ENCODE measurements at places on chromosomes 3 and 15.
A peak's percentile ranks its signal among the peaks of the same experiment; 100 is the strongest.

DNA sequence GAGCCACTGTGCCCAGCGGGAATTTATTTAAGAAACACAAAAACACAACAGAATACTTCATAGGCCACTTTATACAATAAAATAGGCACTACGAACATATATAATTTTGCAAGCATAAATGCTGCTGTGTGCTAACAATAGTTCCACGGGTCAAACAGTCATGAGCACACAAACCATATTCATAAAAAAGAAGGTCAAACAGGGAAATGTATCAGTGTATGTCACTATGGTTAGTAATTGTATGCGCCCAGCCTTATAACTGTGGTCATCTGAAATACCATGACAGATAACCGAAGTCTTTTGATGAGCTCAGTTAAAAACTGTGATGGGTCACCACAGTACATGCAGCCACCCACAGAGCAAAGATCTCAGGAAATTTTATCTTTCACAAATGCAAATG is 38.1 kb upstream of the NR2C2 start:
- DNase-seq, result no peak

GRCh38 chr3:112354642-112355306 is 21.8 kb downstream of the CD200 start:
- no peak for DNase-seq

DNA sequence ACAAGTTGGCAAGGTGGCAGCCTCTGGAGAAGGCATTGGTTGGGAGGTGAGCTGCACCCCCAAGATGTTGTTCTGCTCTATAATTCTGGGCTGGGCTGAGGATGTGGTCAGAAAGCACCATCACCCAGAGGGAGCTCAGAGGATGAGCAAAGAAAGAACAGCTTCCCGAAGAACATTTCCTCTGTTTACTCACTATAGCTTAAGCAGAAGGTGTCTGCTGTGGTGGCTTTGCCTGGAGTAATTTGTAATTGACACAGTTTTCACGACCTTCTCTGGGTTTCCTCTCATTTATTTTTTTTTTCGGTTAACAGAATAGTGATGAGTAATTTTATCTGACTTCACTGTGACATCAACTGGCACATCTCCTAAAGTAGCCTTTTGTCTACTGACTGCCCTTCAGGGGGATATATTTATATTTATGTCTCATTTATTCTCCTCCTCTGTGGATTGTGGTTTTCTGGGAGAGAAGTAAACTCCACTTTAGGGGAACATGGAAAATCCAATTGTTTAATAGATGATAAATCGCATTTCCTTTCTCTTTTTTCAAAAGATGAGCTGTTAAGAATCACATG is 49.5 kb upstream of the ABHD17C start:
- DNase-seq, result no peak

DNA sequence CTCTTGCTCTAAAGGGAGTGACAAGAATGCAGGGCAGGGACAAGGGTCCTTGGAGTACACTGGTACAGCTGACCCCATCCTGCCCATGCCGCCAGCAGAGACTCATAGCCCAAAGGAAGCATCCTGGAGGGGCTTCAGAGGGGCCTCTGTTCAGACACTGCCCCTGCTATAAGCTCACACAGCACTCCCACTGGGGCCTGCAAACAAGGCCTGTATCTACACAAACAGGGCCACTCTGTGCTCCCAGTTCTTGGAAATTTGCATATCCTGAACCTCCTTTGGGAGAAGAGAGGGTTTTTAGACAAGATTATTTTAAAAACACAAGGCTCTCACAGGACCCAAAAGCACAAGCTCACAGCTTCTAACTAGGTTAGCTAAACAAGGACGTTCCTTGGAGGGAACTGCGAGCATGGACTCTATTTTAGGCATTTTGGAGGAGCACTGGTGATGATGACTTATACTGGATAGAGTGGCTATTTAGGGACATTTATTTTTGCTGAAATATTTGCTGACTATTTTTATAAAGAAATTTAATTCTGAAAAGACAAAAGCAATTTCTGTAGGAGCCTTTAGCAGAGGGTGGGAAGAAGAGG is 16.4 kb upstream of the ANKRD34C start:
- no peak for DNase-seq

- no peak for DNase-seq
Measured at GRCh38 chr15:71701808-71702207, 108.5 kb upstream of the NR2E3 start.

DNA sequence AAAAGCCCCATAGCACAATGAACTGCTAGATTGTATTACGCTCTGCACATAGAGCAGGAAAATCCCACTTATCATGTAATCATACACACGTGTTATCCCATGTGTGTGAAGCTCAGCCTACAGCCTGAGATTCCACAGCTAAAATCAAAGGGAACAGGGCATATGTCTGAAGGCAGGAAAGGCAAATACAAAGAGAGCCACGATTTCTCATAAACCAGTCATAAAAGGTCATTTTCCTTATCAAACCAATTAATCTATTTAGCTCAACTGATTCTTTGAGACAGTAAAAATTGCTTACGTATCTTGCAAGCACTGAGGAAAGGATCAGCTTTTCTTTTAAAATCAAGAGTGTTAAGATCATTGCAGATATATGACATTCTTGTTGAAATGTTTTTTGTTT is 199.5 kb upstream of the TBL1XR1 start:
- DNase-seq, result no peak

- DNase-seq, result peak; percentile 46
Measured at GRCh38 chr15:28273468-28273867, 48.5 kb downstream of the HERC2 start.

GRCh38 chr15:28208583-28208982 is 109.5 kb upstream of the OCA2 start:
- DNase-seq, result no peak

GRCh38 chr3:129313415-129313664 is 34.7 kb downstream of the HMCES start:
- no peak for DNase-seq

- DNase-seq, result no peak
Measured at GRCh38 chr3:73207946-73208440, 146.5 kb downstream of the EBLN2 start.

DNA sequence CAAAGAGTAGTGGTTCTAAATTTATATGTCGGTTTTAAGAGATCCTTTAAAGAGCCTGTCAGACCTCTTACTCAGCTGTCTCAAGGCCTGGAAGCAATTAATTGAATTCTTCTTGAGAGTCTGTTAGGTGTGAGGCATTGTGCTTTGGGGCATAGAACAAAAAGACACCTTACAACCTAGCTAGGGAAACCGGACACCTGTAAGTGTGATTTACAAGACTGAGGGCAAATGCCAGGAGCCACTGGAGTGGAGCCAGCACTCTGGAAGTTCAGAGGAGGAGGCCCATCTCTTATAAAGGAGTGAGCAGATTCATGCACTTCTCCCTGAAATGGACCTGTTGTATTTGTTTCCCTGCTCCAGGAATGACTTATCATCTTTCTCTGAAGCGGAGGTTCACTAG is 97.7 kb upstream of the NUDT16 start:
- no peak for DNase-seq

DNA sequence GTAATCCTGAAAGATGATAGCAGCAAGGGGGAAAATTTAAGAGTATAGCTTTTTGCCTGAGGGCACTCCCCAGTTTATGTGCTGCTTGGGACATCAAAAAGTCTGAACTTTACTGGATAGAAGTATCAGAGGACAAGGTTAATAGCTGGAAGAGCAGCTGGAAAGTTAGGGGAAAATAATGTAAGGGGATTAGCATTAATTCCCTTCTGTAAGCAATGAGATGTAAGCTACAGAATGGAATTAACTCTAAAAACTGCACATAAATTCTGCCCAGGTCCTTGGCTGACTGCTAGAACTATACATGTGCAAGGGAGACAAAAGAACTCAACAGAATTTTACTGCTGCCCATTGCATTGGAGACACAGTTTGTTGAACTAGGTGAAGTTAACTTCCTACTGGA is 55.6 kb downstream of the ATP11B start:
- DNase-seq, result no peak

GRCh38 chr3:182116386-182116785 is 404.7 kb downstream of the SOX2 start:
- peak; percentile 60 for DNase-seq

DNA sequence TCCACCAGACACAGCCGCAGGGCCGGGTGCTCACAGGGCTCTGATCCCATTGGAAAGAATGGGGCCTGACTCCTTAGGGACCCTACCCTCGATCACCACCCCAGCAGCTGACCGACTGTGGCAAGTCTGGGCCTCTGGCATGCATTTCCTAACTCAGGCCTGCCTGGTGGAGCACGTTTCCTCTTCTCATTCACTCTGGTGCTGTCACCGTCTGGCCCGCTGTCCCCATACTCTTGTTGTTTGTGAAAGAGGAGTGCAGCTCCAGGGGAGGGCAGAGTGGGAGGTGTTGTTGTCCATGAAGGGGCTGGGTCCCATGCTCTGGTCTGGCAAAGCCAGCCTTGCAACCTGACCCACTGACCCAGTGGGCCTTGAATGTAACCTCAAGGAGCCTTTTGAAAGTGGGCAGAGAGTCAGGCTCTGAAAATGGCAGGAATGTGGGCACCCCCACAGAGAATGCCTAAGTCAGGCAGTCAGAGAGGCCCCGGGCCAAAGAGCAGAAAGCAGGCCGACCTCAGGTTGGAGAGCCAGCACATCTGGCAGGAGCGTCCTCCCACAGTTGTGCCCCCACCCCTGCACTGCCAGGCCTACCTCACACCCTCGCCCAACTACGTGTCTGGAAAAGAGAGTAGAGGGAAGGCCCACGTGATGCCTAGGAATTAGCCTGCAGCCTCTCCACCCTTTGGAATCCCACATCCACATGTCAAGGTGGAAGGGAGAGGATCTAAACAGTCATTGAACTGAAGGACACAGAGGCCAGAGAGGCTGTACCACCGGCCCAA is 10.9 kb downstream of the SEMA7A start:
- peak; percentile 58 for DNase-seq

DNA sequence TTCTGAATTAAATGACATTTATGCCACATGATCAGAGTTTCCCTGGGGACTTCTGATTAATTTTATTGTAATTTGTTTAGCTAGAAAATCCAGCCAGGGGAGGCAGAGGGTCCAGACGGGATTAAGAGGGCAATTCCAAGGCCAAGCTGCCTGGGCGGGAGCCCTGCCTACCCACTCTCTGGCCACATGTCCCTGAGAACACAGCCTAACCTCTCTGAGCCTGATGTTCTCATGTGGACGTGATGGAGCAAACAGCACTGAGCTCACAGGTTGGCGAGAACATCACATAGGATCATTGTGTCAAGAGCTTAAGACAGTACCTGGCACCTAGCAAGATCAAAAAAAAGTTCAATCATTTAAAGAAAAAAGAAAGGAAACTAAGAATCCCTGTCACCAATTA is 1.0 kb downstream of the LRRC2 start:
- no peak for DNase-seq

GRCh38 chr3:963755-964154 is 129.1 kb upstream of the CNTN6 start:
- no peak for DNase-seq

DNA sequence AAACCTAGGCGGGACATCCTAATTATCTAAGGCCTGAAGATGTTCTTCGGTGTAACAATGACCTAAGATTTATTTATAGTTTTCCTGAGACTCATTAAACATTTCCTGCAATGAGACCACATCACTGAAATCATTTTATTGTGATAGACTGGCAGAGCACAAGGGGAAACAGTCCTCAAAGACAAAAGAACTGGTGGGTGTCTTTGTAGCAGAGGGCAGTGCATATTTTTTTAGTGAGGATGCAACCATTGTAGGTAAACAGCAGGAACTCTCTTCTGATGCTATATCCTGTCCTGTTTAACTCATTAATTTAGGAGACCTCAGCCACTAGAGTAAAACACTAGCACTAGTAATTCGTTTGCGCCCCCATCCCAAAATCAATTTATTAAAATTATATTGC is 100.0 kb downstream of the MAGI1 start:
- no peak for DNase-seq

- DNase-seq, result no peak
Measured at GRCh38 chr3:122538956-122539490, 24.3 kb upstream of the KPNA1 start.

GRCh38 chr3:195746346-195746745 is 25.6 kb downstream of the MUC20 start:
- DNase-seq, result no peak

GRCh38 chr15:37695719-37696118 is 238.7 kb upstream of the TMCO5A start:
- peak; percentile 58 for DNase-seq

DNA sequence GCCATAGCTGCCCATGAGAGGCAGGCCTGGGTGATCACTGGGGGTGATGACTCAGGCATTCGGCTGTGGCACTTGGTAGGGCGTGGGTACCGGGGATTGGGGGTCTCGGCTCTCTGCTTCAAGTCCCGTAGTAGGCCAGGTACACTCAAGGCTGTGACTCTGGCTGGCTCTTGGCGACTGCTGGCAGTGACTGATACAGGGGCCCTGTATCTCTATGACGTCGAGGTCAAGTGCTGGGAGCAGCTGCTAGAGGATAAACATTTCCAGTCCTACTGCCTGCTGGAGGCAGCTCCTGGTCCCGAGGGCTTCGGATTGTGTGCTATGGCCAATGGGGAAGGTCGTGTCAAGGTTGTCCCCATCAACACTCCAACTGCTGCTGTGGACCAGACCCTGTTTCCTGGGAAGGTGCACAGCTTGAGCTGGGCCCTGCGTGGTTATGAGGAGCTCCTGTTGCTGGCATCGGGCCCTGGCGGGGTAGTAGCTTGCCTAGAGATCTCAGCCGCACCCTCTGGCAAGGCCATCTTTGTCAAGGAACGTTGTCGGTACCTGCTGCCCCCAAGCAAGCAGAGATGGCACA is 5.3 kb downstream of the WDR6 start:
- DNase-seq, result no peak

- DNase-seq, result no peak
Measured at GRCh38 chr3:11045536-11045935, 53.0 kb downstream of the SLC6A1 start.

- DNase-seq, result no peak
Measured at GRCh38 chr3:114406922-114407321, 113.1 kb downstream of the TIGIT start.

- DNase-seq, result no peak
Measured at GRCh38 chr3:79255702-79256101, 512.1 kb downstream of the ROBO1 start.

GRCh38 chr3:36219398-36219797 is 160.9 kb upstream of the STAC start:
- peak; percentile 90 for DNase-seq

GRCh38 chr3:151224268-151224866 is 21.4 kb upstream of the GPR171 start:
- DNase-seq, result no peak

DNA sequence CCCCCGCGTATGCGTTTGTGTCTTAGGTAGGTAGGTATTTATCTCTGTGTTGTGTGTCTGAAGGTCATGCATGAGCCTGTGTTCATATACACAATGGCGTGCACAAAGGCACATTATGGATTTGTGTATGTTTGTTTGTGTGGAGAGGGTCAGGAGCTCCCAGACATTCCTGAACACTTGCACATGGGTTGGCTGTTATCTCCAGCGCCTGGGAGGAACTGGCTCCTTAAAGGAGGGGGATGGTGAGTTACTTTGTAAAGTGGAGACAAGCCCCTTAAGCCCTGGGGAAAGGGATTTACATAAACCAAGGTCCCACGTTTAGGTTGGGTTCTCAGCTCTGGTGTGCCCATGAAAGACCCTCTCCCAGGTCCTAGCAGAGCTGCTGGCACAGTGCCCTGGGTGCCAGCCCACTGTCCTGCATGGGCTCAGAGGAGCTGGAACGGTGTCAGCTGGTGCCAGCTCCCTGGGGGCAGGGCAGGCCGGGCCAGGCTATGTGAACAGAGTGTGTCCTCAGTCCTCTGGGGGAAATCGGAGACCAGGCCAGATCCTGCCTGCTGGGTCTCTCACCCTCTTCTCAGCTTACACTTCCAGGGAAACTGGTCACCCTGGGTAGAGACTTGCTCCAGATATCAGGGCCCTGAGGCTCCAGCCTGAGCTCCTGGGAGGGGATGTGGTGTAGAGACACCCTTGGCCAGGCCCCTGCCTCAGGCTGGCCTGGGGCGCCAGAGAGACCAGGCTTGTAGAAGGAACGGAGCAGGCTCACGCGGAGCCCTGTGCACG is 25.1 kb downstream of the SNX33 start:
- peak; percentile 77 for DNase-seq
